ENCODE measurements at places on chromosomes 2 and 18.

GRCh38 chr2:99698896-99699295 lies 209.1 kb upstream of the REV1 start:
- DNase-seq = no peak

GRCh38 chr2:43303889-43304288 lies 77.5 kb upstream of the ZFP36L2 start:
- no peak for DNase-seq

DNA sequence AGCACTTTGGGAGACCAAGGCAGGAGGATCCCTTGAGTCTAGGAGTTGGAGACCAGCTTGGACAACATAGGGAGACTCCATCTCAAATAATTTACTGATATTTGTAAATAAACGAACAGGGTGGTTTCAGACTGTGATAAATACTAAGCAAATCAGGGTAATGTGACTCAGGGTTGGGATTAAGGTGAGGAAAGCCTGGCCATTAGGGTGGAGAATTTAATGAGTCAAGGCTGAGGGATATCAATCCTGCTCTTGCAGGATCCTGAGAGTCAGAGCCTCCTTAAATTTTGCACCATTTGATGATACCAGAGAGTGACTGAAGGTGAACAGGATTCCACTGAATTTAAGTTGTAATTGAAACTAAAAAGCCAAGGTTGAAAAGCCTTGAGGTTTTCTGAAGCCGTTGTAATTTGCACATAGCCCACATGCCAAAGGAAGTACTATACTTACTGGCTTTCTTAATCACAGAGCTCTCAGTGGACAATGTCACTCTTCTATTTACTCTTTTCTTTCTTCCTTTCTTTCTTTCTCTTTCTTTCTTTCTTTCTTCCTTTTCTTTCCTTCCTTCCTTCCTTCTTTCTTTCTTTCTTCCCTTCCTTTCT lies 28.6 kb upstream of the AP1S3 start:
- no peak for DNase-seq

GRCh38 chr2:42585779-42586178 lies 17.3 kb downstream of the MTA3 start:
- no peak for DNase-seq

DNA sequence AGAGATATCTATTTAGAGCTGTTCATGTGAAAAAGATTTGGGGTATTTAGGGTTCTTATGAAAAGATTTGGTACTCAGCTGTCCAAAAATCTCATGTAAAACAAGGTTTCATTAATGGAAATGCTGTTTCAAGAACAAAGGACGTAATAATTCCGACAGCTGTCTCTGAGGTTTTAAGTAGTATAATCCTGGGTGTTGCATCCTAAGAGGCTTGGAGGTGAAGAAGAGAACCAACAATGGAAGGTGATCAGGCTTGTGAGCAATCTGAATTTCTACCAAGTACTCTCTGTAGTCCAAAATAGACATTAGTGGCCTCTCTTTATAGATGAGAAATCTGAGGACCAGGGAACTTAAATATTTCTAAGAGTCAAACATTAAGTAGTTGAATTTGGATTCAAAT lies 205.1 kb downstream of the BABAM2 start:
- no peak for DNase-seq

- DNase-seq = no peak
Observed at GRCh38 chr18:934518-935133, 30.0 kb downstream of the ADCYAP1 start.

DNA sequence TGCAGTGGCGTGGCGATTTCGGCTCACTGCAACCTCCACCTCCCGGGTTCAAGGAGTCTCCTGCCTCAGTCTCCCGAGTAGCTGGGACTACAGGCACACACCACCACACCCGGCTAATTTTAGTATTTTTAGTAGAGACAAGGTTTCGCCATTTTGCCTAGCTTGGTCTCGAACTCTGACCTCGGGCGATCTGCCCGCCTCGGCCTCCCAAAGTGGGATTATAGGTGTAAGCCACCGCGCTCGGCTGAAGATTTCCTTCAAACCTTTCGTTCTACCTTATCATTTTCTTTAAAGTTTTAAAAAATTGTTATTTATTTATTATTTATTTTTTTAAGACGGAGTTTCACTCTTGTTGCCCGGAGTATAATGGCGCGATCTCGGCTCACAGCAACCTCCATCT lies 979 bp upstream of the WDR43 start:
- no peak for DNase-seq

DNA sequence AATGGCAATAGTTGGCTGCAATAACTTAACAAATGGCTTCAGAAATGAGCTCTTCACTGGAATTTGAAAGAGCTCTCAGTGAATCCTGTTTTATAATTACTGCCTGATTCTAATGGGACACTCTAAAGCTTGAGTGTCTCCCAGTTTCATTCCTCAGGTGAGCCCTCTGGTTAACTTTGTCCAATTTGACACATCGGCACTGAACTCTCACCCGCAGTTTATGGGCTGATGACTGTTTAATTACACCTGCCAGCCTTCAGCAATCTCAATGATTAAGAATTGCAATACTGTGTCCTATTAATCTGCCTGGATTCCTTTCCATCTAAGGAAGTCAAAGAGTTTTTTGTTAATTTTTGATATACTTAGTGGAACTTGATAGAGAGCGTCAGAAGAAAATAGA lies 110.7 kb upstream of the NABP1 start:
- DNase-seq = no peak

- no peak for DNase-seq
Observed at GRCh38 chr2:146806364-146807005, 1038.3 kb upstream of the ACVR2A start.

DNA sequence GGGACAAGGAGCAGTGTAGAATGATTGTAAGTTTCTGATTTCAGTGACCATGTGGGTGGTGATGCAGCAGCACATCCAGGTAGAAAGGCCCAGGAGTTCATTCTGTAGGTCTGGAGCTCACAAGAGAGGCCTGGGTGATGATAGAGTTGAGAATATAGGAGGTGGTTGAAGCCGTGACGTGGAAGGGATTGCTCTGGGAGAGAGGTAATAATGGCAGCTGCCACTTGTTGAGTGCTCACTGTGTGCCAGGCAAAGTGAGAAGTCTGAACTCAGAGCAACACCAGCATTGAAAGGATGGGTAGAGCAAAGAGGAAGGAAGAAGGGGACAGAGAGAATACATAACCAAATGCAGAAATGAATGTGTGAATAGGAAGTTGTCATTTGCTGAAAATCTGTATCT lies 3.3 kb downstream of the TTLL4 start:
- no peak for DNase-seq

All from stimulated activated naive CD8-positive, alpha-beta T cell treated with anti-CD3 and anti-CD28 coated beads, Interleukin-15, amount 100 ng/mL, for 72 hours (primary cell).